Small intestine (tissue), 16 donors: ENCODE measurements at places on chromosomes 16 and 17. TPM values are rescaled to one million over a fixed set of nuclear protein-coding genes. Genes with fewer than 3 reads are reported as not detected.

DNA sequence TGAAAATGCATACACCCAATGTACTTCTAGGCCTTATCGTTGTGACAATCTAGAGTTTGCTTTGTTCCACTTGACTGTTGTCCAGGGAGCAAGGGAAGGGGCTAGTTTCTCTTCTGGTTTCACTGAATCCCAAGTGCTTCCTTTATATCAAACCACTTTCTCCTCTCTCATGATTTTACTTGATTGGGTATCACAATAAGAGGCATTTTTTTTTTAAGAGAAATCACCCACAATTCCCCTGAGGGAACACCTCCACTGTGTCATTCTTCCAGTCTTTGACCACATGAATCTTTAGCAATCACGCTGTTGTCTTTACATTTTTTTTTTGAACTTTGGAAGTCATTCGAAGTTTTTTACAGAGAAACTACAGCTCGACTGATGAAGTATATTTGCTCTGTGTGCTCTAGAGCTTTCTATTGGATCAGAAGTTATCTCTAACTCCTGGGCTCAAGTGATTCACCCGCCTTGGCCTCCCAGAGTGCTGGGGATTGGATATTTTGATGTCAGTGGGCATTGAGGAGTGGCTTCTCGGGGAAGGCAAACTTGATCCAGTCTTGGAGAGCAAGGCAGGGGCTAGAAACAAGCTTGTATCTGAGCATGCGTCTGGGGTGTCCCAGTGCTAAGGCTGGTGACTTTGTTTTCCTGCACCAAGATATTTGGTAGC lies 3.0 kb downstream of the CDH1 start:
- peak; percentile 76 for DNase-seq

DNA sequence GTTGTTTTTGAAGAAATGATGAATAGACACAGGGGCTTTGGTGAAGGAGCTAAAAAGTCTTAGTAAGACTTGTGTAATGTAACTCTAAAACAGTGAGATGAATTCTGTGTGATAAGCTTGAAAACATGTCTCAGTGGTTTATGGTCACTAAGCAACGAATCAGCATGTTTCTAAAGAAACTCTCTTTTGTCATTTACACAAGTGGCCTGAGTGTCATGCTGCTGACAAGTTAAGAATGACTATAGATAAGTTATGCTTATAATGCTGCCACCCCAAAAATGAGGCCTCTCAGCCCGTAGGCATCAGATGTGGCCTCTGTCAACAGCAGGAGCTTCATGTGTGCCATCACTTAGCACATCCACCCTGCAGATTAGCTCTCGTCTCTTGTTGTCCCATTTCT lies 8.7 kb downstream of the COX10 start:
- no peak for DNase-seq

DNA sequence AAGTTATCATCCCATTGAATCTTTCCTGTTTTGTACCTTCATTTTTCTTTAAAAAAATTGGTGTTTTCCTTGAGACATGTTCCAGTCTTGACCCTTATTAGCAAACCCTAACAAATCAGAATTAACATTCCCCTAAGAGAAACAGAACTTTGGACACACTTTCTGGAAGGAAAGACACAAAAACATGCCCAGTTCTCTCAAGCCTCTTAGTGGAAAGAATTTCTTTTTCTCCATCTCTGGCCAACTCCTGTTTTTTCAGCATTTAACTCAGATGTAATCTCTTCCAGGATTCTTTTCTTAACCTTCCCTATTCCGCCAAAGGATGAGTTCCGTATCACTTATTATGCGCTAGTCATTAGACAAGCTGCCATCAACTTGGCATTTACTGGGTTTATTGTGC lies 23.9 kb upstream of the CDH8 start:
- DNase-seq = no peak

GRCh38 chr16:77289331-77289809 lies 90.2 kb downstream of the SYCE1L start:
- DNase-seq = no peak

GRCh38 chr17:40466298-40466971 lies 23.2 kb downstream of the IGFBP4 start:
- DNase-seq = no peak

DNA sequence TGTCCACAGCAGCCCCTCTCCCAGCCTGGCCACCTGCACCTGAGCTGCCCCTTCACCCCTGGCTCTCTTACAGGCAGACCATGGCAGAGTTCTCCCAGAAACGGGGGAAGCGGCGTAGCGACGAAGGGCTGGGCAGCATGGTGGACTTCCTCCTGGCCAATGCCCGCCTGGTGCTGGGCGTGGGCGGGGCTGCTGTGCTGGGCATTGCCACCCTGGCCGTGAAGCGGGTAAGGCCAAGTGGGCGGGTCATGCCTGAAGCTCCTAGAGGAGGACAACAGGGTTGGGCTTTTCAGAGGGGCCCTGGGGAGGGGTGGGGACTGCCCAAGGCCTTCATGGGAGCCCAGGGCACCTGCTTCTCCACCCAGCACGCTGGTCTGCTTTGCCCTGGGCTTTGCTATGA lies 2.2 kb downstream of the MIEF2 start:
- DNase-seq = no peak

- DNase-seq = no peak
Measured at GRCh38 chr17:49830605-49831004, 17.3 kb downstream of the TAC4 start.

Gene NUP88
- polyA plus RNA-seq = 65.7 TPM

Gene NKD1
- 2.9 TPM for polyA plus RNA-seq

Gene AGRP
- polyA plus RNA-seq = not detected

Gene TMEM204
- 23.8 TPM for polyA plus RNA-seq
